Ascending aorta (tissue), 2 donors: ENCODE measurements at places on chromosomes 4 and X.

DNA sequence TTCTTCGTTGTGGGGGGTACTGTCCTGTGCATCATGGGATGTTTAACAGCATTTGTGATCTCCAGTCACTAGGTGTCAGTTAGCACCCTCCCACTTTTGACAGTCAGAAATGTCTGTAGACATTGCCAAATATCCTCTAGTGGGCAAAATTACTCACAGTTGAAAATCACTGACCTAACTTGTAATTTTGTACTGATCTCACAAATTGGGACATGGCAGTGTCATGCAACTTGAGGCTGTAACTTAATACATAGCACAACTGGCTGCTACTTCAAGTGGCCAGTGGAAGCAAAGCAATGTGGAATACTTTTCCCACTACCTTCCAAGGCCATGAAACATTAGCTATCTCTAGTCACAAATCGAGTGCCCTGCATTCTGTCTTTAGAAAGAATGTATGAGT lies 23.2 kb upstream of the TSPAN7 start:
- H3K27ac ChIP-seq: no peak overlapping the region
- no peaks in the 10 kb centered on the region for H3K36me3 ChIP-seq
- DNase-seq: no peak
- H3K4me3 ChIP-seq: no peak overlapping the region
- no peaks in the 10 kb centered on the region for H3K4me1 ChIP-seq
- no peaks in the 10 kb centered on the region for H3K27me3 ChIP-seq

- H3K4me3 ChIP-seq: no peak overlapping the region
- H3K4me1 ChIP-seq: no peaks in the 10 kb centered on the region
- no peaks in the 10 kb centered on the region for H3K36me3 ChIP-seq
- no peak for DNase-seq
- no peak overlapping the region for H3K27ac ChIP-seq
Measured at GRCh38 chr4:149291463-149291862, 524.2 kb downstream of the IQCM start.

- H3K36me3 ChIP-seq: no peaks in the 10 kb centered on the region
- DNase-seq: no peak
- H3K4me3 ChIP-seq: no peak overlapping the region
- no peaks in the 10 kb centered on the region for H3K27me3 ChIP-seq
- no peak overlapping the region for H3K27ac ChIP-seq
Measured at GRCh38 chrX:148381603-148382002, 118.8 kb upstream of the AFF2 start.

DNA sequence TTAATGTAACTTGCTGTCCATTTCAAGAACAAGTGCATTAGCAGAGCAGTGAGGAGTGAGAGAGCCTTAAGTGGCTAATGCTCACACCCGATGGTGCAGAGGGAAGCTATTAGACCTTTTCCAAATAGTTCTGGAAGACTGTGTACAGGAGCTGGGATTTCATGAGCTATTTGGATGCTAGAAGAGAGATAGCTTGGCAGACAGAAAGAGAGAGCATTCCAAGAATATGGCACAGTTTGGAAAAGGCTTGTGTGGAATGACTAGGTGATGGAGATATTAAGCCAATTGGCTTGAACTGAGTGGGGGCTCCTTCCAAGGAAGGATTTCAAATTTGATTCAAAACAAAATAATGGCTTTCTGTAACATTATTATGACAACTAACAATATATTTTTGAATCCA lies 1097.2 kb upstream of the TENM3 start:
- H3K4me1 ChIP-seq: no peaks in the 10 kb centered on the region
- no peak overlapping the region for H3K4me3 ChIP-seq
- H3K27me3 ChIP-seq: no peaks in the 10 kb centered on the region
- no peaks in the 10 kb centered on the region for H3K36me3 ChIP-seq
- no peak for DNase-seq
- H3K27ac ChIP-seq: no peak overlapping the region

DNA sequence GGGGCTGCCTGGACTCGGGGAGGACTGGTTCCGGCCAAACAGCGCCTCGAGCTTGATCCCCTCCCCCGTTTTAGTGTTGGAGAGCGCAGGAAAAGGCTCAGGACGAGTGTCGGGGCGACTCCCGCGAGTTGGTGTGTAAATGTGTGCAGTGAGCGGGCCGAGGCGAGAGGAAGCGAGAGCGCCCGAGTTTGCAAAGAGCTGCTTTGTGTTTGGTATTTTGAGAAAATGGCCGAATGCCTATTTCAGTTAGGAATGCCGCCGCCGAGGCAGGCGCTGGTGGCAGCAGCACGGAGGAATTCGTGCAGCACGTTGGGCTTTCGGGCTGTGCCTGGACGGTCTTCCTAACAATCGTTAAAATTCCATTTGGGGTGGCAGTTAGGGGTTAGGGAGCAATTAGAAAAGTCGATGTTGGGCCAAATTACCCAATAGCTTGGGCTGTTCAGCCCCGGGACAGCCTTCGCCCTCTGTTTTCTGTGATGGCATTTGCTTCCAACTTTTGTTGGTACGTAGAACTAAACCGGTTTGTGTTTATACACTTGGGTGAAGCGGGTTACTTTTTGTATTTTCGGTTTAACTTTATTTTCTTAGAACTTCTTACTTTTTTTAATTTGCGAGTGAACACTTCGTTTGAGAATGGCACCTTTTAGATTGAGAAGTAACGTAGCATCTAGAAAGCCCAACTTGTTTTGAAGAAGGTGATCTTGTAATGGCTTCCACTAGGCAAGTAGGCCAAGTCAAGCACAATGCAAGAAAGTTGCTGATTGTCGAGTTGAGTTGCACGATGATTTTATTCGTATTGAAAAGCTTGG lies 1.6 kb downstream of the REST start:
- peaks cover 12% of the 10 kb centered on the region for H3K4me1 ChIP-seq
- no peaks in the 10 kb centered on the region for H3K27me3 ChIP-seq
- H3K27ac ChIP-seq: peak overlapping the region; percentile 81
- peak; percentile 76 for DNase-seq
- H3K36me3 ChIP-seq: no peaks in the 10 kb centered on the region

DNA sequence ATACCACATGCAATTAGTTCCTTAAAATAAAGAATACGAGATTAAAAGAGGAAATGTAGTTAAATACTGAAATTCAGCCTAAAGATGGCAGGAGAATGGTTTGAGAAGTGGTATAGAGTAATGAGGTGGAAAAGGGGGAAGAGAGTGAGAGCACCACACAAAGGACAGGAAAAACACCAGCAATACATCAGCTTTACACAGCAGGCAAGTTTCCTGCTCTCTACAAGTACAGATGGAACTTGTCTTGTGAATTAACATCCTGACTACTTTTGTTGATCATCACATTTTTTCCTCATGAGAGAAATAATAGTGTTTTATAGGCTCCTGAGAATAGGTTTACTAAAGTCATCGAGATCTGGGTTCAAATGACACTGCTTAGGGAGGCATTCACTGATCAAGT lies 2.9 kb upstream of the UNC5C start:
- H3K4me1 ChIP-seq: no peaks in the 10 kb centered on the region
- no peaks in the 10 kb centered on the region for H3K36me3 ChIP-seq
- H3K27ac ChIP-seq: peak overlapping the region; percentile 26
- DNase-seq: no peak

DNA sequence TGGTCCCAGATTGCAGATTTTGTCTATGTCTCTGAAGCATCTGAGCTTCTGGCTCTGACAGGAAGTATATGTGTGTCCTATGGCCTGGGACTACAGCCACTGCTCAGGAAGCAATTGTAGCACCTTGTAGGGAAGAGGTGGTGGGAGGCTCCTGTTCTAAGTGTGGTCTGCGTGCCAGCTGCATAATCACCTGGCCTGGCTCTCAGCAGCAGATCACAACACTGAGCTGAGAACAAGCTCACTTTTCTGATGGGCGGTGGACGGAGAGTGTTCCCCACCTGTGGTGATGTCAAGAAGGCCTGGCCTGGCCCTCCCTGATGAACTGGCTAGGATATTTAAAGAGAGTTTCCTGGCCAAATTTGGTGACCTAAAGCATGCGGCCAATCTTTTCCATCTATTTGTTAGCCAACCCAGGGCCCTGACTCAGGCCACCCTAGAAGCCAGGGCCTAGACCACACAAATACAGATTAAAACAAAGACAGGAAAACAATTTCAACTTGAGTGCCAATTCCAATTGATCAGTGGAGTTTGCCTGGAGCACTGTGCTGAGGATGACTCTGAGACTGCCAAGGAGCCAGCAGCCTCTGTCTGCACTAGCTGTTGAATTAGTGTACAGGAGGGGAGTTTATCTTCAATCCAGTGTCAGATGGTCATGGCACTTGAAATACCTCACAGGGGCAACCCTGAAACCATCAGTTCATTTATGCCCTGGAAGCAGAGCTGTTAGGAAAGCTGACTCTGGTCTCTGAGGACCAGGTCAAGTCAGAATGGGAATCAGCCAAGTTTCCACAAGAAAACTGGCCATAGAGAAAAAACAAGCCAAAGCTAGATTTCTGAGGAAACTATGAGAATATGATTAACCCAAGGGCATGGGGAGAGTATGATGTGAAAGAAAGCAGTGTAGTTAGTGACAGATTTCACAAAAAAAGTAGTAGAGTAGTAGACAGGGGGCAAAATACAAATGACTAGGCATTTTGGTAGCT lies 47.4 kb downstream of the PRDM5 start:
- no peak for DNase-seq
- H3K36me3 ChIP-seq: no peaks in the 10 kb centered on the region
- H3K27me3 ChIP-seq: no peaks in the 10 kb centered on the region
- H3K4me3 ChIP-seq: no peak overlapping the region
- H3K27ac ChIP-seq: no peak overlapping the region

GRCh38 chrX:97539970-97540519 lies 656.3 kb downstream of the RPA4 start:
- no peaks in the 10 kb centered on the region for H3K27me3 ChIP-seq
- H3K27ac ChIP-seq: no peak overlapping the region
- H3K4me3 ChIP-seq: no peak overlapping the region
- no peaks in the 10 kb centered on the region for H3K4me1 ChIP-seq

- no peak overlapping the region for H3K4me3 ChIP-seq
- H3K4me1 ChIP-seq: no peaks in the 10 kb centered on the region
- no peak for DNase-seq
- no peaks in the 10 kb centered on the region for H3K36me3 ChIP-seq
- H3K27me3 ChIP-seq: no peaks in the 10 kb centered on the region
Measured at GRCh38 chrX:8849945-8850344, 48.8 kb upstream of the FAM9A start.

GRCh38 chr4:84263415-84263814 lies 235.7 kb downstream of the NKX6-1 start:
- H3K27me3 ChIP-seq: no peaks in the 10 kb centered on the region
- H3K4me1 ChIP-seq: no peaks in the 10 kb centered on the region
- H3K4me3 ChIP-seq: no peak overlapping the region
- DNase-seq: no peak
- H3K27ac ChIP-seq: no peak overlapping the region
- no peaks in the 10 kb centered on the region for H3K36me3 ChIP-seq

DNA sequence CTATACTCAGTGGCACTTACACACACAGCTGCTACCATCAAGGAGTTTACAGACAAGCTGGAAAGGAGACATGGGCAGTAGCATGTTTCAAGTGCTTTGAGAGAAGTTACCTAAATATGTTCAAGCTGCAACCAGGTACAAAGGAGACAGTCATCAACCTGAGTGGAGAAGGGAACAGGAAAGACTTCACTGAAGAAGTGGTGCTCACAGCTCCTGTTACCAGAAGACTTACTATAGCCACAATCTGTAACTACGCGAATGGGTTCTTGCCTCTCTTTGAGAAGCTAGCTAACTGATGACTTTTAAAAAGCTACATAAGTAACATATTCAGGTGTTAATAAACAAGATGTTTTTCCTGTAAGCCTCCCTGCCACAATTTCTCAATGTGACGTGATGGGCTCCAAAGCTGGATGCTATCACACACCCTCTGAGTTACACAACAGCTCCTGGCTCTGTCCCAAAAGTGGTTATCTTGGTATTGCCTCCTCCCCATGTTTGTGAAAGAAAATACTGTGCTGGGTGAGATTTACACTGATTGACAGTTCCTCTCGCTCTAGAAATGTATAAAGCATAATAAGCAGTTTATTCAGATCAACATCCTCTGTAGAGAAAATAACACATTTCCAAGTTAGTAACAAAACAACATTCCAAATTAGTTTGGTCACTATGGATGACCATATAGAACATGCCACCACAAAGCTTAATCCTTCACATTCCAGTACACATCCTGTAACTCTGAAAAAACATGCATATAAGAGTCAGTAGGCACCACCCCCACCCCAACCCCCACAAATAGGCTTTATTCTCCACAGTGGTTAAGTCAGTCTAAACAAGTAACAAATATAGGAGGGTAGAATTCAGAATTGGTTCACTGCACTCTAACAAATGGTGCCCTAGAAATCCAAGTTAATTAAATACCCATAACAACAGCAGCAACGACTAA lies 81.8 kb downstream of the FRYL start:
- H3K27ac ChIP-seq: no peak overlapping the region
- peaks cover 10% of the 10 kb centered on the region for H3K4me1 ChIP-seq
- H3K36me3 ChIP-seq: no peaks in the 10 kb centered on the region
- H3K27me3 ChIP-seq: no peaks in the 10 kb centered on the region
- H3K4me3 ChIP-seq: no peak overlapping the region

GRCh38 chrX:153471663-153472280 lies 1.4 kb upstream of the HAUS7 start:
- peak overlapping the region; percentile 74 for H3K27ac ChIP-seq
- no peaks in the 10 kb centered on the region for H3K36me3 ChIP-seq
- H3K4me3 ChIP-seq: no peak overlapping the region
- H3K27me3 ChIP-seq: no peaks in the 10 kb centered on the region
- H3K4me1 ChIP-seq: peaks cover 29% of the 10 kb centered on the region
- no peak for DNase-seq

DNA sequence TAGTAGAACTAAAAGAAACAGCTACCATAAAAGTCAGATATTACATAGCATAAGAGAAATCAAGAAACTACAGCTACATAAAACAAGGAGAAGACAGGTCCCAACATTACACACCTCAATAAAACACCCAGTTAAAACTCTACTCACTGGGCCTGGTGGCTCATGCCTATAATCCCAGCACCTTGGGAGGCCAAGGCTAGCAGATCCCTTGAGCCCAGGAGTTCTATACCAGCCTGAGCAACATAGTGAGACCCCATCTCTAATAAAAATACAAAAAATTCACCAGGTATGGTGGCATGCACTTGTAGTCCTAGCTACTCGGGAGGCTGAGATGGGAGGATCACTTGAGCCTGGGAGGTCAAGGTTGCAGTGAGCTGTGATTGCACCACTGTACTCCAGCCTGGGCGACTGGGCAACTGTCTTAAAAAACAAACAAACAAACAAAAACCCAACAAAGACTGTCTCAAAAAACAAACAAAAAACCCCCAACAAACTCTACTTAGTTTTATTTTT lies 15.2 kb upstream of the TXLNG start:
- H3K4me1 ChIP-seq: no peaks in the 10 kb centered on the region
- no peak overlapping the region for H3K27ac ChIP-seq
- no peak overlapping the region for H3K4me3 ChIP-seq
- no peaks in the 10 kb centered on the region for H3K27me3 ChIP-seq
- no peaks in the 10 kb centered on the region for H3K36me3 ChIP-seq
- no peak for DNase-seq

DNA sequence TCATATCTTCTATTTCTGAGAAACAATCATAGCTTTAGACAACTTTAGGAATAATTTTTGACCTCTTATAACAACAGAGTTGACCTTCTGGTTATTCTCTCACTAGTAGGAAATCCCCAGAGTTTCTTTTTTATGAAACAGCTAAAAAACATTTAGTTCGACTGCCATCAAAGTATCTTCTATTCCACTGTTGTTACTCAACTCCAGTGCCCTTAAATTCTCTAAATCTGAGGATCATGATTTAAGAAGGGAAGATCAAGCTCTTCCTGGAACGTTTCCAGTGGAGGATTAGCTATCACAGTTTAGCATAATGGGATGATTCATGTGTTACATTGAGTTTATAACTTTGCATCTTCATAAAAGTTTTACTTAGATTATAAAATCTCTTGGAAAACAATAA lies 134.9 kb upstream of the VEGFC start:
- no peaks in the 10 kb centered on the region for H3K27me3 ChIP-seq
- H3K4me1 ChIP-seq: no peaks in the 10 kb centered on the region
- no peak overlapping the region for H3K27ac ChIP-seq
- H3K4me3 ChIP-seq: no peak overlapping the region
- no peak for DNase-seq
